ENCODE measurements at places on chromosomes 2 and 18.
A peak's percentile ranks its signal among the peaks of the same experiment; 100 is the strongest.

DNA sequence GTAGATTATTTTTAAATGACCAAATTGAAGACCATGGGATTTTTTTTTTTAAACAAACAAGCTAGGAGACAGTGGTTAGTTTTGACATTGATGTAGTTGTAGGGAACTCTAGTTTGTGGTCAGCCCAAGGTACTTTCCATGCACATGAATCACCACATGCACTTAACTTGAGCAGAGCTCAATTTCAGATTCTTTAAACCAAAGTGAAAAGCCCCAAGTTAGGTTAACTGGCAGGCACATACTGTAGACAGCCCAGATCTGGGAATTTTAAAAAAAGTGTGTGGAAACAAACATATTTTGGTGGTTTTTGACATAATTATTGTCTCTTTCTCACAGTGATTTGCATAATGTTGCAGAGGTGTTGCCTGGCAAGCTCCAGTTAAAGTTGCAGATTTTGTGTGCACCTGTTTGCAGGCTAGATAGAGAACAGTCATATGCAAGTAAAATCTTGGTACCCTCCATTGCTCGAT, 88.4 kb downstream of the BCL2L11 start:
- no peak for DNase-seq
- H3K27ac ChIP-seq: peak overlapping the region; percentile 80
- peaks cover 37% of the 10 kb centered on the region for H3K4me1 ChIP-seq
- peaks cover 3% of the 10 kb centered on the region for H3K36me3 ChIP-seq

DNA sequence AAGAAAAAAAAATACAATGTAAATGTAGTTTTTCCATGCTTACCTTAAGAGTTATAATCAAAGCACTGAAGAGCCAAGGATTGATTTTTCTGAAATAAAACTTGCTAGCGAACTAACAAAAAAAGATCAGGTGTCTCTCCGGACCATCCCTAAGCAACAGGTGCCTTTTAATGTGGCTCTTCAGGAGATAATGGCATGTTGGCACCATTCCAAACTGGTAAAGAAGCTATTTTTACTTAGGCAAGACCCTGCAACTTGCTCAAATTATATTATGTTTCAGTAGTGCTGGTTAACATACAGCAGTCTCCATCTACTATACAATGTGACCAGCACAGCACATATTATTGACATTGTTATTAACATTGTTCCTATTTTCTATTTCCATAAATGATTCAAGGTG, 2.3 kb upstream of the GCC2 start:
- peaks cover 18% of the 10 kb centered on the region for H3K36me3 ChIP-seq
- H3K27me3 ChIP-seq: no peaks in the 10 kb centered on the region
- DNase-seq: no peak
- H3K27ac ChIP-seq: no peak overlapping the region

GRCh38 chr2:9364791-9365497, 58.4 kb downstream of the ITGB1BP1 start:
- no peak for DNase-seq
- H3K27me3 ChIP-seq: peaks cover 16% of the 10 kb centered on the region
- no peaks in the 10 kb centered on the region for H3K36me3 ChIP-seq
- H3K27ac ChIP-seq: no peak overlapping the region
- no peaks in the 10 kb centered on the region for H3K4me1 ChIP-seq
- H3K4me3 ChIP-seq: no peak overlapping the region

- H3K4me1 ChIP-seq: peaks cover 6% of the 10 kb centered on the region
- no peak overlapping the region for H3K4me3 ChIP-seq
- no peaks in the 10 kb centered on the region for H3K27me3 ChIP-seq
- H3K36me3 ChIP-seq: peaks cover 14% of the 10 kb centered on the region
- DNase-seq: no peak
Measured at GRCh38 chr2:144136297-144137010, 383.5 kb downstream of the ZEB2 start.

DNA sequence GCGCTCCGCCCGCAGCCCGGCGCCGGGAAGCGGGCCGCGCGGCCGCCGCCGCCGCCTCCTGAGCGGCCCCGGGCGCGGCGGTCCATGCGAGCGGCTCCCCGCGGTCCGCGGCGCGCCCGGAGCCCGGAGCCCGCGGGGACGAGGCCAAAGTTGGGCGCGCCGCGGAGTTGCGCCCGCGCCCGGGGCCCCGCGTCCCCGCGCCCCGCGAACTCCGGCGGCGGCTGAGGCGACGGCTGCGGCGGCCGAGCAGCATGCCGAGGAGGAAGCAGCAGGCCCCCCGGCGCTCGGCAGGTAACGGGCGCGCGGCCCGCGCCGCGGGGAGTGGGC, 992 bp downstream of the TSHZ1 start:
- no peaks in the 10 kb centered on the region for H3K27me3 ChIP-seq
- H3K36me3 ChIP-seq: peaks cover 13% of the 10 kb centered on the region
- no peak overlapping the region for H3K27ac ChIP-seq
- DNase-seq: no peak
- no peak overlapping the region for H3K4me3 ChIP-seq

GRCh38 chr2:23273786-23274185, 111.2 kb upstream of the KLHL29 start:
- H3K36me3 ChIP-seq: no peaks in the 10 kb centered on the region
- DNase-seq: no peak
- no peak overlapping the region for H3K4me3 ChIP-seq

GRCh38 chr2:125516496-125517109, 1139.4 kb upstream of the GYPC start:
- no peak for DNase-seq
- no peak overlapping the region for H3K27ac ChIP-seq

DNA sequence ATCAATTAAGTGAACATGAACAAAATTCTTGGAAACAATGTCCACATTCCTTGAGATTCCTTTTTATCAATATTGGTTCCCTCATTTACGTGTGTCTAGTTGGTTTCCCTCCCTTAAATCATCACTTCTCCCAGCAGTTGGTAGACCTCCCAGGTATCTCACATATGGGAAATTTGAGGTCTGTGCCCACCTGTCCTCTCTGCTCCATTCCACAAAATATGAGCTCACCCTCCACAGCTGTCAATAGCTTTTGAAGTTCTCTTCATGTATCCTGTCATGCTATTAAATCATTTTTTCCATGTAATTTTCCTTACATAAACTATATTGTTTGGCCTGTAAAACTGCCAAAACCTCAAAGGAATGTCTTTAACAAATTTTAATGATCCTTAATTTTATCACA, 992.2 kb upstream of the ACVR2A start:
- no peaks in the 10 kb centered on the region for H3K27me3 ChIP-seq
- no peak overlapping the region for H3K4me3 ChIP-seq
- H3K36me3 ChIP-seq: no peaks in the 10 kb centered on the region
- no peaks in the 10 kb centered on the region for H3K4me1 ChIP-seq
- DNase-seq: no peak

DNA sequence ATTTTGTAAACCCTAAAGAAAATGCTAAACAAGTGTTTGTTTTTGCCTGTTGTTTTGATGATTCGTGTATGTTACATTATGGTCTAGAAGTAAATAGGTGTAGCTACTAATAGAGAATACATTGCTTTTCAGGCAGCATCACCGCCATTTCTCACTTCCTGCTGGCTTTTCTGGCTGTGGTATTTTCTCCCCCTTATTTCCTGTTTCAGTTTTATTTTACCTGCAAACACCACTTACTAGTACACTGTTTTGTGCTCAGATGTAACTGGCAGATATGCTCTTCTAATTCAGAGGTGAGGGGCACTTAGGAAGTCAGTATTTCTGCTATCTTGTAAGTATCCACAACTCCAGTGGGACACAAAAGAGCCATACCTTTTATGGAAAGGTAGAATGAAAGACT, 38.1 kb upstream of the SLC3A1 start:
- peaks cover 5% of the 10 kb centered on the region for H3K36me3 ChIP-seq
- peak overlapping the region; percentile 11 for H3K4me3 ChIP-seq
- DNase-seq: no peak

DNA sequence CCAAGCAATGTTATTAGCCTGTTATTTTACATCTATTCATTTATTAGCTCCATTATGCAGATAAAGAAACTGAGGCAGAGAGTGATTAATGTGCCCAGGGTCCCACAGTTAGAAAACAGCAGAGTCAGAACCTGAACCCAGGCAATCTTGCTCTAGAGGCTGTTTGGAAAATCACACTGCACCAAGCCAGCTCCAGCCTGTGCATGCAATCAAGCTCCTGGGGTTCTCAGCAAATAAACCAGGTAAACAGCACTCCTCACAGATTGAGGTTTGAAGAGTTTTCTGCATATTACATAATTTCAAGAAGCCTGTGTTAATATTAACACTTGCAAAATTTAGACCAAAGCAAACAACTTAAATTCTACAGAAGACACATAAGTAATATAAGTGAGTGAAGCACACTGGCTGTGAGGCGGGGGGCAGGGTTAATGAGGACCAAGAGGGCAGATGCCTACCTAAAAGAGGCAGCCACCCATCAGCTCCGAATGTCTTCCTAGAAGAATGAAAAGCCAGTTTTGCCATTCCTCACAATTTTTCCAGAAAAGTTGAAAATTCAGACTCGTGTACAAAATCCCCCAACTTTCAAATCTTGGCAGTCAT, 35.4 kb downstream of the CACNB4 start:
- DNase-seq: no peak
- peaks cover 10% of the 10 kb centered on the region for H3K4me1 ChIP-seq
- no peak overlapping the region for H3K27ac ChIP-seq
- H3K27me3 ChIP-seq: peaks cover 11% of the 10 kb centered on the region

DNA sequence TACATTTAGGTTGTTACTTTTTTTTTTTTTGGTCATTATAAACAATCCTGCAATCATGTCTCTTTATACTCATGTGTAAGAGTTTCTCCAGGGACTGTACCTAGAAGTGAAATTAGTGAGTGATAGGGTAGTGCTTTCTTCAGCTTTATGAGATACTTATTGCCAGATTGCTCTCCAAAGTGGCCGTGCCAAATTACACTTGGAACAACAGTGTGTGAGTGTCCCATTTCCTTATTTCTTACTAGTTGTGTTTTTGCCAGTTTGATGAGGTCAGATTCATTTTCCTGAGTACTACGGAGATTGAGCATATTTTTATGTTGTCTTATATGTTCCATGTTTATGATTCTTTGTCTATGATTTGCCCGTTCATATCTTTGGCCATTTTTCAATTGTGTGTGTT, 39.2 kb downstream of the GALNT1 start:
- H3K4me1 ChIP-seq: peaks cover 27% of the 10 kb centered on the region
- H3K27me3 ChIP-seq: no peaks in the 10 kb centered on the region
- H3K36me3 ChIP-seq: no peaks in the 10 kb centered on the region
- H3K27ac ChIP-seq: no peak overlapping the region
